ENCODE measurements at places on chromosomes 13 and 19.

GRCh38 chr19:10420444-10421239, at the start of gene PDE4A:
Gene PDE4A (plus strand): TSS chr19:10420538. CDS start chr19:10420765, 227 bp downstream.
- no peak for DNase-seq

DNA sequence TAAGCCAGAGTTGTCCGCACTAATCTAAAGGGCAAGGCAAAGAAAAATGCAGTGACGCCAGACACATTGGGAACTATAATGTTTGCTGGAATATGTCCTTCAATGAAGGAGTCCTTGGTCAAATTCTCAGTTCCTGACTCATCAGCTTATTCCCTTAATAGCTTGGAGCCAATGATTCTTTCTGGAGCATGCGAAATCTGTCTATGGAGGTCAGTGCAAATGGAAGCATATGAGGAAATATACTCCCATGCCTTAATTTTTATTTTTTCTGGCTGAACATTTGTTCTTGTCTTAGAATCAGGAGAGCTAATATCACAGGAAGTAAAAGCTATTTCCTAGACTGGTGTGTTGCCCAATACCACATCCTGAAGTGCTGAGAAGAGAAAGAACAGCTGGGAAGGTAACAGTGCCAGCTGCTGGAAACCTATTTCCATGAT, 289.8 kb upstream of the SPRY2 start:
- no peak for DNase-seq

- DNase-seq, result no peak
These were observed 41.5 kb downstream of the NFIC start for GRCh38 chr19:3407556-3408516.

DNA sequence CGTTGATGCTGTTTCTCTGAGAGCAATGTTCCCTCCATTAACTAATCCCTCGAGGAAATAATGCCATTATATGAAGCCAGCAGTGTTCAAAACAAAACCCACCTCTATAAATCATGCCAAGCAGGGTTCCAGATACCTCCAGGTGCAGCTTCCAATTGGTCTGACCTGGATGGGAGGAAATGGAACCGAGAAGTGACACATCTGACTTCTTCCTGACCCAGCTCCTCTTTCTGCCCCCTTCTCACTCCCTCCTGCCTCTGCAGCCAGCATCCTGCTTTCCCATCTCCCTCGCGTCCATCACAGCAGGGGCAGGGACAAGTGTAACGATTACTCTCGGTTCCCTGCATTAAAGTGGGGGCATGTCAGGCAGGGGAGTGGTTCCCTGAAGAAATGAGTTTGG, 37.5 kb downstream of the HSPH1 start:
- DNase-seq, result no peak

DNA sequence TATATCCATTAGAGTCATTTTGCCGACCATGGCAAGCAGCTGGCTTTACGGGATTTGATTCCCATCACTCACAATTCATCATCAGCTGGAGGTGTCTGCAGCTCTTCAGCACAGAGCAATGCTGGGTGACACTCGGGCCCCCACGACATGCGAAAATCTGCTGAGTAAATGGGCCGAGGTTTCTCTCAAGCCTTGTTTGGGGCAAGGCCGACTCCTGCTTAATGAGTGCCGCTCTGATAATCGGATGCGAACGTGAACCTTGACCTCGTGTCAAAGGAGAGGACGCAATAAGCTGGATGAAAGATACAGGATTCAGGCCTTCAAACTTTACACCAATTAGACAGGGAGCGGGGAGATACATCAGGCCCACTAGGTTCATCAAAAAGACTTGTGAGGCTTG, 65.2 kb downstream of the GGACT start:
- DNase-seq, result no peak

DNA sequence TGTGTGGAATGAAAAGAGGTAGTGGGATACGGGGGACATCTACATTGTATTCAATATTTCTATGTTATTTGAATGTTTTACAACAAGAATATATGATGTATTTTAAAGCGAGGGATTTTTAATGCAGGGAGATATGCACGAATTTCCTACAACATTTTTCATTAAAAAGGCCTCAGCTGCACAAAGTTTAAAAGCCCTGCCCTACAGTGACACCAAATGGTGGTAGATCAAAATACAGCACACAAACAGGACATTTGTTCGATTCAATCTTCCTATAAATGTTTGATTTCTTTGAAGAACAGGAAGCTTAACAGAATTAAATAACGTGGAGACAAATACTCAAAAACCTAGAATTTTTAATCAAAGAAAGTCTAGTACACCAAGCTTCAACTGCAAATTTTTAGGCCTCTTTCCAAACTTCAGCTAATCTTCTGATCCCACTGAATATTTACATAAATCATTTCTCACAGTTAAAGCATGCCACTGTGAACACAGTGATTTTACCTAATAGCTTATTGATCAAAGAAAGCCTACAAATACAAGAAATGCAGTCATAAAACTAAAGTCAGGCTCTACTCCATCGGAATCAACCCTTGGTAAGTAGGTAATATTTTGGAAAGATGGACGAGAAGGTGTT, 257.2 kb downstream of the DIAPH3 start:
- no peak for DNase-seq

DNA sequence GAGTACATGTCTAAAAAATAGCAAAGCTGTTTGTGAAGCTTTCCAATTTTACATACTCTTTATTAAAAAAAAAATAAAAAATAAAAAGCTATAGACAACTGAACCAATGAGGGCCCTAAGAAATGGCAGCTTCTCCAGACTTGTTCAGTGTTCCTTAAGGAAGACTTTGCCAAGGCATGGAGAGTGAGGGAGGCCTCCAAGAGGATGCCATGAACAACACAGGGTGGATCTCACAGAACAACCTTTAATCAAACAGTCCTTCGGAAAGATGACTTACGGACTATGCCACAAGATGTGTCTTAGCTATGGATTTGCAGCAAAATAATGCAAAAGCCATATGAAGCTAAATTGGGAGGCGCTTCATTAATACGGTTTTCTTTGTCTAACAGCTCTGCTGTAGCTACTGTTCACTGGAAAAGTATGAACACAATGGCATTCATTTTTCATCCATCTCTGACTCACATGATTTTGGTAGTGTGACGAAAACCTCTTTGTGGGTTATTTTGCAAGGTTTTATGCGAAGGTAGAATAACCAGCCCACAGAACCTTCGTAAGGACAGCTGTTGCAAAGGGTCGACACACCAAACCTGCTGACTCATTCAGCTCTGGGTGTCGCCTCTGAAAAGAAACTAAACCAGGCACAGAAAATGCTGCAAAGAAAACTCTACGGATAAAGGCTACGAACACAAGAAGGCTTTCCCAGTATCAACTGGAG, 27.7 kb downstream of the EFNB2 start:
- no peak for DNase-seq

- no peak for DNase-seq
These were observed 6.3 kb upstream of the F10 start for GRCh38 chr13:113116206-113116800.

GRCh38 chr13:66704110-66704509, 526.0 kb downstream of the PCDH9 start:
- no peak for DNase-seq

DNA sequence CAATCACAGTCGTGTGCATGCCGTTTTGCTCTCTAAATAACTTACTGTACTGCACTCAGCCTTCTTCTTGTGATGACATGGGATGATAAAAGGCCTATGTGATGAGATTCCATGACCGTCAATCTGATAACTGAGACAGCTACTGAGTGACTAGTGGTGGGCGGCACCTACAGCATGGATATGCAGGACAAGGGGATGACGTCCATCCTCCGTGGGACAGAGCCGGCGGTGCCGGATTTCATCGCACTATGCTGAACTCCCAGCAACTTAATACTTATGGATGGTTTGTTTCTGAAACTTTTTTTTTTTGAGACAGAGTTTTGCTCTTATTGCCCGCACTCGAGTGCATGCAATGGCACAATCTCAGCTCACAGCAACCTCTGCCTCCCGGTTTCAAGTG, 146.8 kb upstream of the TSHZ3 start:
- no peak for DNase-seq

- peak; percentile 32 for DNase-seq
These were observed 47.4 kb downstream of the ZFP14 start for GRCh38 chr19:36331353-36332228.

DNA sequence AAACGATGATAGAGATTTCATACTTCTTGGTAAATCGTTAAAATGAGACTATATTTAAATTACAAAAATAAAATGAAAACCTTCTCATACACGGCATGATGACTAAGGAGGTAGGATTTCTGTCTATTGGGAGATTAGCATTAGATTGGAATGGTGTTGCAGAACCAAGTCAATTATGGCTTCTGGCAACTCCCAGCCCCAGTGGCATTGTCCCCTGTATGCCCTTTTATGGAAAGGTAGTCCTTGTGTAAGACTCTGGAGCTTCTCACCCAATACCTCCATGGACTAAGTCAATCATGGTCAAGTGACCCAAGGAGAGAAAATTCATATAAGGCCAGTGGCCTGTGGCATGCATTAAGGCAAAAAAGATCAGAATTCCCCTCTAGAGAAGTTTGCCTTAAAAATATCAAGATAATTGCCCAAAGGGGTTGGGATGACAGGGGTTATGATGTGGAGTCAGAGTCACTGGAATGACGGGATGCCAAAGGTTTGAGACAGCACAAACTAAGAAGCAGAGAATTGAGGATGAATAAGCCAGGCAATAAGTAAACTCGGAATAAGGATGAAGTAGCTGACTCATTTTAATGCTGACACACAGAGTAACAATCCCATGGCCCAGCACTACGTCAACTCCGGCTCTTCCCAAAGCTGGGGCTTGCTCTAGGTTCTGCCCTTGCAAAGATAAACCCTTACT, 57.8 kb upstream of the POSTN start:
- DNase-seq, result no peak

GRCh38 chr19:41528106-41528505, 47.9 kb upstream of the CEACAM21 start:
- DNase-seq, result no peak

- DNase-seq, result no peak
These were observed 91.7 kb upstream of the ANKRD10 start for GRCh38 chr13:111006506-111007031.

- DNase-seq, result peak; percentile 15
These were observed 727 bp downstream of the CNMD start for GRCh38 chr13:52738719-52739467.

GRCh38 chr19:32688311-32688710, 3.3 kb upstream of the NUDT19 start:
- DNase-seq, result no peak

GRCh38 chr13:29909975-29910674, 59.7 kb upstream of the UBL3 start:
- no peak for DNase-seq

GRCh38 chr13:22700246-22700887, 480.4 kb upstream of the SGCG start:
- DNase-seq, result no peak

- DNase-seq, result no peak
These were observed 55.4 kb upstream of the UBL3 start for GRCh38 chr13:29905845-29906244.

DNA sequence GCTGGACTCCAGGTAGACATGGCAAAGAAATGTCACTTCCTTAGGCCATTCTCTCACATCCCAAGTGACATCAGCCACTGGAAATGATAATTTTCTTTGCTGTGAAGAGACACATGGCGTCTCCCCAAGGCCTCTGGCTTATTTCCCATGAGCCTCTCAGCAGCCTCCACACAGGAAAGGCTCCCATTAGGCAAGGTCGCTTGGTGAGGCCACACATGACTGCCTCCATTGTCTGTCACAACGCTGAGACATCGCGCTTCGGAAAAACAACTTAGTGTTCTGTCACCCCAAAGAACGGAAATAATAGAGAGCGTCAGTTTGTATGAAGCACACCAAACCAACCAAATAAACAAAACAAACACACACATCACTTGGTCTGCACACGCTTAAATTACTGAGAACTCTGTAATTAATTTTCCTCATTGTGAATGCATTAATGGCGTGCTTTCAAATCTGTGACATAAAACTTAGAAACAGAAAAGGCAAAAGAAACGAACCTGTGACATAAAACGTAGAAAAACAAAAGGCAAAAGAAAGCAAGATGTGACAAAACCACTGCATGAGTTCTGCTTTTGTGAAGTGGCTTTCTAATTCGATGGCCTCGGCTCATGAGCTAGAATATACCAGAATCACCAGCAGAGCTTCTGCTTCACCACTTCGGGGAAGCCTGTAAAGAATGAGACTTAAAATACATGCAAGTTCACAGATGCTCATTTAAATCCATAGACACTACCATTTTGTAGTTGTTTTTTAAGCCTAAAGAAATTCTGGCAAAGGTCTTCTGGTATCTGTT, 404.2 kb upstream of the SGCG start:
- DNase-seq, result no peak

- DNase-seq, result no peak
These were observed 158.7 kb downstream of the TM9SF2 start for GRCh38 chr13:99659866-99660554.

GRCh38 chr13:41452462-41452861, 4.9 kb upstream of the RGCC start:
- no peak for DNase-seq

DNA sequence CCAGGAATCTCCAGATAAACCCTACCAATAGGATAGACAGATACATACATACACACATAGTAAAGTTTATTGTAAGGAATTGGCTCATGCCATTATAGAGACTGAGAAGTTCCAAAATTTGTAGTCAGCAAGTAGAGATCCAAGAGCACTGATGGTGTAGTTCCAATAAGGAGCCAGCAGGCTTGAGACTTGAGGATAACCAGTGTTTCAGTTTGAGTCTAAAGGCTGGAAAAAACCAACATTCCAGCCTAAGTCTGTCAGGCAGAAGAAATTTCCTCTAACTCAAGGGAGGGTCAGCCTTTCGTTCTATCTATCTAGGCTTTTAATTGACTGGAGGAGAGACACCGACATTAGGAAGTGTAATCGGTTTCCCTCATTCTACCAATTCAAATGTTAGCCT, 110.2 kb upstream of the TSHZ3 start:
- DNase-seq, result no peak

GRCh38 chr13:50030315-50030714, 15.1 kb downstream of the KCNRG start:
- DNase-seq, result no peak

- DNase-seq, result no peak
These were observed 2.2 kb upstream of the AMH start for GRCh38 chr19:2246801-2247361.

DNA sequence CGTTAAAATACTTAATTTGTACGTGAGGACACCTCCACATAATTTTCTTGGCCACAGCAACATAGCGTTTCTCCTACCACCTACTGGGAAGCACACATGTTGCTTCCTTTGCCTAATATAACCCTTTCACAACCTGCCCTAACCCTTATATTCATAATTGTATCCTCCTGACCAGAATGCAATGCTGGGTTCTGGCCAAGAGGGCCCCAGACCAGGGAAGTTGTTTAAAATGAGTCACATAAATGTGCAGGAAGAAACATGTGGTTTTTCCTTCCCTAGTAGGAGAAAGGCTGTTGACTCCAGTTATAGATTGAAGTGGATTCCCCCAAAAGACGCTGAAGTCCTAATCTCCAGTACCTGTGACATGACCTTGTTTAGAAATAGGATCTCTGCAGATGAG, 187.3 kb downstream of the NUFIP1 start:
- DNase-seq, result no peak

- no peak for DNase-seq
These were observed at the start of gene SLITRK1 for GRCh38 chr13:83881917-83882605. Gene SLITRK1 (minus strand): TSS chr13:83882474. CDS start chr13:83881507, 967 bp downstream.

Measured in stimulated activated CD8-positive, alpha-beta memory T cell treated with anti-CD3 and anti-CD28 coated beads, Interleukin-7, amount 100 ng/mL, for 48 hours (primary cell).